Esophagus squamous epithelium (tissue), 5 donors: ENCODE measurements at places on chromosomes 2 and 18. TPM values are rescaled to one million over a fixed set of nuclear protein-coding genes. Genes with fewer than 3 reads are reported as not detected.
A peak's percentile ranks its signal among the peaks of the same experiment; 100 is the strongest.

GRCh38 chr2:196404276-196404675 is 232.9 kb upstream of the STK17B start:
- no peaks in the 10 kb centered on the region for H3K4me1 ChIP-seq
- no peak for DNase-seq
- H3K36me3 ChIP-seq, result no peaks in the 10 kb centered on the region

GRCh38 chr2:64029116-64029665 is 10.0 kb upstream of the VPS54 start:
- no peak overlapping the region for H3K4me3 ChIP-seq
- no peak for DNase-seq
- no peaks in the 10 kb centered on the region for H3K27me3 ChIP-seq
- peaks cover 10% of the 10 kb centered on the region for H3K4me1 ChIP-seq
- H3K36me3 ChIP-seq, result no peaks in the 10 kb centered on the region
- H3K27ac ChIP-seq, result no peak overlapping the region

DNA sequence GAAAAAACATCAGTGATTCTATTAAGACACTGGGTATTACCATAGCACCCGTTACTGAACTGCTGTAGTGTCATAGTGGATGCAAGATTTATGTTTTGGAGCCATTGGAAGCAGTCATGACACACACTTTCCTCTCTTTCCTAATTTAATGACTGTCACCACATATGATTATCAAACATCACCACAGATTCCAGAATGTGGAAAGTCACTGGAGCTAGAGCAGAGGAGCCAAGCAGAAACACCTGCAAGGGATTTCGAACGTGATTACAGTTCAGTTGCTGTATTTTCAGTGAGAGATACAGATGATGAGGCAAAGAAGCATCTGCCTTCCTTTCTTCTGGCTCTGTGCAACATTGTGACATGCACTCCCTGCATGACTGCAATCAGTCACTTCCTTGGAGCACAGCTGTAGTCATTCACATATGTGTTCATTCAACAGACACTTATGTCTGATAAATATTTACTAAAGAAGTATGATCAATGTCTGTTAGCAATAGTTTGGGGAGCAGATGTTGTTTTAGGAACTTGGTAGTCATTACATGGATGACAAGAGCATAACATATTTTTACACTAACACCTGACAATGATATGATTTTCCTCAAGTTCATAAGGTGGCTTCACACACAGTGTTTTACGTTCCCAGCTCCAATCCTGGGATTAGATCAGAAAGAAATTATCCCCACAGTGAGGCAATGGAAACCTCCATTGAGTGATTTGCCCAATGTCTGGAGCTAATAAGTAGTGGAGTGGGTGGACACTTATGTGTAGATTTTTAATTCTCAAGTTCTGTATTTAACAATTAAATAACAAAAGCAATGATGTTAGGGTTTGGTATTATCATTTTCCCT is 416.6 kb downstream of the PLCL1 start:
- no peaks in the 10 kb centered on the region for H3K36me3 ChIP-seq
- DNase-seq, result no peak
- H3K27ac ChIP-seq, result no peak overlapping the region
- no peak overlapping the region for H3K4me3 ChIP-seq
- no peaks in the 10 kb centered on the region for H3K27me3 ChIP-seq

DNA sequence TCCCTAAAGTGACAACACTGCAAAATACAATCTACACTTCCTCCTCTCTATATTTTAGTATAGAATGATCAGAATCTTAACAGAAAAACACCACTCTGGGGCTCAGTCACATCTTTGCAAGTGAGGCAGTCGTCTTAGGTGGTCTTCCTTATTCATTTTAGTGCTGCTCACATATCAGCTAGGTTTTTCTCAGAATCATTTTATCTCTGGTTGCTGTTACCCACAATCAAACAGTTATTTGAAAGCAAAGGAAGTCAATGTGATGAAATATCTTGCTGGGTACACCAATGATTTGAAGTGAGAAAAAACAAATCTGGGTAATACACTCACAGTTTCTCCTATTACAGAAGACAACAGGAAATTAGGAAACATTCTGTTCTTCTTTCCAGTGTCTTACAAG is 275.2 kb downstream of the DSEL start:
- no peak for DNase-seq
- no peak overlapping the region for H3K4me3 ChIP-seq
- H3K36me3 ChIP-seq, result no peaks in the 10 kb centered on the region

DNA sequence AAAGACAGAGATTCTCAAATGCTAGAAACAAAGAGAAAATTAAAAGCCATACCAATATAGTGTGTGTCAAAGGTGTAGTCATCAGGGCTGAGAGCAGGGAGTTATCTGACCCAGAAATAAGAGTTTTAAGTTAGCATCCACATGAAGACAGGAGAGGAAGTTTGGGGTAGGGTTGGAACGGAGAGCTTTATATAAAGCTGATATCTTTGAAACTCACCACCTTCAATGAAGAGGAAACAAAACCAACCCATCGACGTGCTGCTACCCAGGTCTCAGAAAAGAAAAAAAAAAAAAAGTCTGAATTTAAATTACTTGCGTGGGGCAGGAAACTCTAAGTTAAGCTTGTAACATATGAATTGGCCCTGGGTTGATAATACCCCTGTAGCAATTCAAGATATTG is 42.4 kb downstream of the ARL4C start:
- no peak overlapping the region for H3K27ac ChIP-seq
- DNase-seq, result no peak
- H3K4me1 ChIP-seq, result no peaks in the 10 kb centered on the region
- no peak overlapping the region for H3K4me3 ChIP-seq
- no peaks in the 10 kb centered on the region for H3K27me3 ChIP-seq

GRCh38 chr2:83941886-83942285 is 517.2 kb downstream of the SUCLG1 start:
- H3K4me1 ChIP-seq, result no peaks in the 10 kb centered on the region
- DNase-seq, result no peak
- H3K36me3 ChIP-seq, result no peaks in the 10 kb centered on the region
- no peak overlapping the region for H3K27ac ChIP-seq
- no peaks in the 10 kb centered on the region for H3K27me3 ChIP-seq

DNA sequence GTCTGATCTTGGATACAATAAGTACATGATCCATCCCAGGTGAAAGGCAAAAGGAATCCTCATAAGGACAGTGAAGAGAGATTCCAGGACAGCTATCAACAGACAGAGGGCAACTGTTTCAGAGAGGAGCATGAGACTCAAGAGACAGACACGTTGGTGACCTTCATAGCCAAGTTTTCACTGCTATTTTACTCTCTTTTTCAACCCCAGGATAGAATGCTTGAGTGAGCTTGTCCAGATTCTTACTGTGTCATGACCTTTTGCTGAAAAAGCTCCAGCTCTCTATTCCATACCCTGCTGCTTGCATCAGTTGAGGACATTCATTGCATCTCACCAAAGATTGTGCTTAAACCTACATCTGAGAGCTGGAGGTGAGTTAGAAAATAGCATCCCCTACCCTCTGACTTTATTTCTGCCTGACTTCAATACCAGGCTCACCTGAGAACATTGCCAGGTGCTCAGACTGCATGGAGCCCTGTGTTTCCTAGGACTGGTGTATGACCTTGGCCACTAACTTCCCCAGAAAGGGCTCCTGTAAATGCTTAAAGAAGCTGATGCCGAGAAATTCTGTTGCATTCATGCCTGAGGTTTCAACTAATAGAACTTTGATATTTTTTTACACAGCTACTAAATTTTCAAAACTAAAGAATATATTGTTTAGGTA is 70.4 kb upstream of the TMEM17 start:
- no peaks in the 10 kb centered on the region for H3K27me3 ChIP-seq
- H3K36me3 ChIP-seq, result no peaks in the 10 kb centered on the region
- H3K4me3 ChIP-seq, result no peak overlapping the region
- peaks cover 4% of the 10 kb centered on the region for H3K4me1 ChIP-seq

DNA sequence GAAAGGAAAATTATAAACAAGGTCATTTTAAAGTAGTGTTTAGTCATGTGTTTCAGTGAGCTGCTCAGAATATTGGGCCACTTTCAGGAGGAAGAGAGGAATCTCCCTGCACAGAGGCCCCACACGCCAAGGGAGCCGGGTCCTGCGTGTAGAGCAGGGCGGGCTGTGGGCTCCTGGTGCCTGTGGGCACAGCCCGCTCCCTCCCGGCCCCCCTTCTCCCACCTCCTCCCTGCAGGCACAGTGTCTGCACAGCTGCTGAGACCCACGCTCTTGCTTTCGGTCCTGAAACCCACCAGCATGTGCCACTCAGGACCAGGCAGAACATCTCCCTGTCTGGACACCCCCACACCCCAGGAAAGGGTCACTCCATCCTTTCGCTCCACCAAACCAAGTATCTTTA is 167.6 kb upstream of the SALL3 start:
- DNase-seq, result no peak
- H3K4me3 ChIP-seq, result no peak overlapping the region
- no peaks in the 10 kb centered on the region for H3K36me3 ChIP-seq
- H3K27me3 ChIP-seq, result no peaks in the 10 kb centered on the region
- H3K4me1 ChIP-seq, result no peaks in the 10 kb centered on the region

DNA sequence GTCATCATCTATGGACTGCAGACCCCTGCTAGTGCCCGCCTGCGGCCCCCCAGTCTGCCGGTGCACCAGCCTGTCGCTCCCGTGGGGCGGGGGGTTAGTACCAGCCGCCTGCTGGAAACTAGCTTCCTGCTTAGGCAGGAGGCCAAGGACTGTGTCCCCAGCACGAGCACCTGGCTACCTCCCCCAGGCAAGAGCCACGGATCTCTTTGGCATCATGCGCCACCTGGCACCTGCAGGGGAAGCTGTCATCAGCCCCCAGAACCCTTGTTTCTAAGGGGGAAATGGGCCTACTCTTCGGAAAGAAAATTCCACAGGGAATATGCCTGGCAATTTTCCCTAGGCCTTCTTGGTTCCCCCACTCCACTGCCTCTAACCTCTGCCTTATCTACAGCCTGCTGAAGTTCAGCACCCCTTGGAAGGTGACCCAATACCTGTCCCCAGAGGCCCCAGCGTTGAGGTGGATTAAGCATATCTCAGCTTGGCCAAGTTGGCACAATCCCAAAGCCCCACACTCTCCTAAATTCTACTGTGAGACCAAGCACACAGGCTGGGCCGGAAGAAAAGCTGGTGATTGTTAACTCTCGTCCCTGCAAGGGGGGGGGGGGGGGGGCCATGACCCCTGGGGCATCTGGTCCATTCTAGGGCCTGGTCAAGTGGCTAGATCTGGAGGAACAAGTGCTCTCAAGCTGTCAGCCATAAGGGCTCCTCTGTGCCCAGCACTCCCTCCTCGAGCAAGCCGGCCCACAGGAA is 62.0 kb upstream of the POMC start:
- H3K36me3 ChIP-seq, result peaks cover 11% of the 10 kb centered on the region
- no peak overlapping the region for H3K4me3 ChIP-seq

- H3K27me3 ChIP-seq, result no peaks in the 10 kb centered on the region
- H3K4me1 ChIP-seq, result peaks cover 11% of the 10 kb centered on the region
- no peaks in the 10 kb centered on the region for H3K36me3 ChIP-seq
- H3K4me3 ChIP-seq, result no peak overlapping the region
These were observed 167.1 kb downstream of the SLC8A1 start for GRCh38 chr2:40284797-40285196.

DNA sequence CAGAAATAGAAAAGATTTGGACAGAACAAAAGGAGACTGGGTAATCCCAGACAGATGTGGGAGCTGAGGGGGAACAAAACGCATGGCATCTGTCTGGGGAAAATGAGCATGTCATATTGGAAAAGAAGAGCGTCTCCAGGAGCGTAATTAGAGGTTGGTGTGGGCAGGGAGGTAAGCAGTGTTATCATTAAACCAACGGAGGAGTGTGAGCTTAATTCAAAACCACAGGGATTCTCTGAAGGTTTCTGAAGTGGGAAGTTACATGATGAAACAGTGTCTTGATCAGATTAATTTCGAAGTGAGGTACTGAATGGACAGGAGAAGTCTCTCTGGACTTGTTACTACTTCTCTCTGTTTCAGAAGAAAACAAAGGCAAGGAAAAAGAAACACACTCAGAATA is 53.3 kb downstream of the DTNB start:
- H3K4me3 ChIP-seq, result no peak overlapping the region
- DNase-seq, result no peak
- no peaks in the 10 kb centered on the region for H3K36me3 ChIP-seq
- no peaks in the 10 kb centered on the region for H3K27me3 ChIP-seq

GRCh38 chr2:10425699-10426098 is 22.4 kb downstream of the ODC1 start:
- H3K4me1 ChIP-seq, result no peaks in the 10 kb centered on the region
- DNase-seq, result no peak

DNA sequence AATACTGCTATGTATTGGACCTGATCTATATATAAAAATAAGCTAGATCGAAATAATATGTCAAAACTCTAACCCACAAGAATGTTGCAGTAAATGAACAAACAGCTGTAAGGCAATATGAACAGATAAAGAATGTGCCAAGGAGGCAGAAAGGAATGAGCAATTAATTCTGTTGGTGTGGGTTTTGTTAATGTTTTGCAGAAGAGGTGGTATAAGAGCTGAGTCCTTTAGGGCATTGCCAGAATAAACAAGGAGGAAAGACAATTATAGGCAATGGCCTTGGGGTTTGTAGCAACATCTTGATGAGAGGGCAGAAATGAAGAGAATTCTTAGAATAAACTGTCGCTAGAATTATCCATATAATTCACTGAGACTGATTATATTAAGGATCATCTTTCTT is 240.9 kb upstream of the GULP1 start:
- H3K4me1 ChIP-seq, result no peaks in the 10 kb centered on the region
- no peaks in the 10 kb centered on the region for H3K36me3 ChIP-seq
- no peak overlapping the region for H3K4me3 ChIP-seq

DNA sequence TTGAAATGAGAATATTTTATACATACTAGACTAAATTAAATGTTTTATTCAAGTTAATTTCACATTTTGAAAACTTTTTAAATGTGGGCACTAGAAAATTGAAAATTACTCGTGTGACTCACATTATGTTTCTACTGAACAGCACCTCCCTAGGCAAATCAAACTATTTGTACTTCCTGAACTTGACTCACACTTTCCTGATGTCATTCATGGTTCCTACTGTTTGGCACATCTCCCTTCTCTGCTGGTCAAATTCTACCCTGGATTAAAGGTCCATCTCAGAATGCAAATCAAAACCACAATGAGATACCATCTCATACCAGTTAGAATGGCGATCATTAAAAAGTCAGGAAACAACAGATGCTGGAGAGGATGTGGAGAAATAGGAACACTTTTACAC is 16.7 kb downstream of the LHCGR start:
- no peaks in the 10 kb centered on the region for H3K36me3 ChIP-seq
- no peak overlapping the region for H3K27ac ChIP-seq

GRCh38 chr2:74573747-74574562 is 19.4 kb downstream of the DOK1 start:
- H3K36me3 ChIP-seq, result no peaks in the 10 kb centered on the region
- no peak for DNase-seq
- no peak overlapping the region for H3K4me3 ChIP-seq
- peak overlapping the region; percentile 1 for H3K27ac ChIP-seq
- no peaks in the 10 kb centered on the region for H3K27me3 ChIP-seq
- no peaks in the 10 kb centered on the region for H3K4me1 ChIP-seq

GRCh38 chr2:10341193-10341592 is 38.5 kb downstream of the HPCAL1 start:
- H3K27ac ChIP-seq, result no peak overlapping the region
- no peak overlapping the region for H3K4me3 ChIP-seq
- no peak for DNase-seq
- H3K4me1 ChIP-seq, result no peaks in the 10 kb centered on the region

GRCh38 chr18:37584952-37585695 is 19.5 kb upstream of the CELF4 start:
- H3K4me1 ChIP-seq, result no peaks in the 10 kb centered on the region
- no peak for DNase-seq
- H3K36me3 ChIP-seq, result no peaks in the 10 kb centered on the region
- H3K4me3 ChIP-seq, result no peak overlapping the region

Gene TRIM43
- total RNA-seq, result not detected

Gene HRH4
- total RNA-seq, result not detected

Gene SERPINB3
- total RNA-seq, result 911 TPM

Gene CCDC85A
- total RNA-seq, result 2.1 TPM

Gene FAHD2B
- 1.4 TPM for total RNA-seq

Gene TSPYL6
- total RNA-seq, result not detected
